ENCODE measurements at places on chromosomes 3 and 15.
A peak's percentile ranks its signal among the peaks of the same experiment; 100 is the strongest.

DNA sequence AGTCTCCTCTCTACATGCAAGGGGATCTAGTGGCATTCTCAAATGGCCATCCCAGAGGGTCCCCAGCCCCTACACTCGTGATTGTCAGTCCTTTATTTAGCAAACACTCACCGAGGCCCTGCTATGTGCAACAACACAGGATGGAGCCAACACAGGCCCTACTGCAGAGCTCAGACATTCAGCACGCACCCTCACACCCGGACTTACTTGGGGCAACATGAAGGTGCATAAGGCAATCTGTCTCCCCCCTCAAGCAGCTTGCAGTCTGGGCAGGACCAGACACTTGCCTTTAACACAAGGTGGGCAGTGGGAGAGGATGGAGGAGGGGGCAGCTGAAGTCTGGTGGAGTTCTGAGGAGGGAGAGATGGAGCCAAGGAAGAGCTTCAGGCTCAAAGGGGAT lies 258.4 kb downstream of the XXYLT1 start:
- DNase-seq = no peak

DNA sequence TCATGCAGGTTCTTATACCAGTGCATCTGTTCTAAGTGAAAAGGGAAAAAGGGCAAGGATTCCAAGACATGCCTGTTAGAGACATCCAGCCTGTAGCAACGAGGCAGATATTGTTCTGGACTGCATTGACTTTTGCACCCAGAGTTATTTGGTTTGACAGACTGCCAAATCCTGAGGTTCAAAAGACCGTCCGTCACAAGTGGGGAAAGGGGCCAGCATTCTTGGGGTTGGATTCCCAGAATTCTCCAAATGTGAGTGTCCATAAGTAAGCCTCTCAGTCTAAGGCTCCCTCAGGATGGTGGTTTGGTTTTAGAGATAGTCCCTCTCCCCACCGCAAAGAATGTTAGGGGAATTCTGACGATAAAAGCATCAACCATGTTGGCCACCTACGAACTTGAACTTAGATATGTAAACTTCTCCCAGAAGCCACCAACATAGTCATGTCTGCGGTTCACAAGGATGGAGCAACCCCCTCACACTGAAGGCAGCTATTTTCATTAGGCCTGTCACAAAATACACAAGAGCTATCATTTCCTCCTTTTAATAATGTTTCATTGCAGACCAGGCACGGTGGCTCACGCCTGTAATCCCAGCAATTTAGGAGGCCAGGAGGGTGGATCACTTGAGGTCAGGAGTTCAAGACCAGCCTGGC lies 13.6 kb upstream of the LACTB start:
- DNase-seq = no peak

- DNase-seq = peak; percentile 21
Observed at GRCh38 chr3:58117561-58118181, 93.1 kb downstream of the DNASE1L3 start.

DNA sequence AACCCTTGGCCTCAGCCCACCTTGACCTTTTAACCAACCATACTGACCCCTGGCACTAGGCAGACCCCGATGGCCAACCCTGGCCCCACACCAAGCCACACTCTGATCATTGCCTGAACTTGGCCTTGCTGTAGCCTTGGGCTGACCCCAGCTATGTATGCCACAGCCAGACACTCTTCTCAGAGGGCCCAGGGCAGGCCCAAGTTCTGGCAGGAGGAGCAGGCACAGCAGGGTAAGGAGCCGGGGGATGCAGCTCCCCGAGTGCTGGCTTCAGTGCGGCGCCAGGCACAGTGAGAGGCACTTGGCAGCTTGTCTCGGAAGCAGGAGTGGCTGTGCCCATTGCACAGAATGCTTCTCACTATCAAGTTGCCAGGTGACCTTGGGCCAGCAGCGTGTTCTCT lies 22.3 kb downstream of the PRR20G start:
- no peak for DNase-seq

DNA sequence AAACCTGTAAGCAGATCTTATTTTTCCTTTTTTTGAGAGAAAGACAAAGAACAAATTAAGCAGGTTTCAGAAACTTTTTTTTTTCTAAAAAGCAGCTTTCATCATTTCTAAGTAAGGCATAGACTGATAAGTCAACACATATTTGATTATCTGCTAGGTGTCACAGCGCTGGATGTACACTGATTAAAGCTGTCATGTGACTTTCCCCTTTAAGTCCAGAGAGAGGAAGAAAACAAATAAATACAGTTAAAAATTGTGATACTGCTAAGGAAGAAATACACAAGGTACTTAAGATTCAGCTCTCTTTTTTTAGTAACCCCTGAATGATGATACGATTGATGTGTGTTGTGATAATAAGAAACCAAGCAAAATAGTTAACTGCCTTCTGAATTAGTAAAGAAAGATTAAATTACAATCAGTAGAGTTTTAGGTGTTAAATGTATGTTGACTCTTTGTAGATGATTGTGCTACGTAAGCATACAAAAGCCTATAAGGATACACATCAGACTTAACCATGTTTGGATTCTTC lies 2.8 kb downstream of the GLCE start:
- DNase-seq = no peak

GRCh38 chr3:84573962-84574361 lies 384.8 kb upstream of the CADM2 start:
- DNase-seq = no peak

- DNase-seq = no peak
Observed at GRCh38 chr3:78972617-78973301, 795.0 kb downstream of the ROBO1 start.

DNA sequence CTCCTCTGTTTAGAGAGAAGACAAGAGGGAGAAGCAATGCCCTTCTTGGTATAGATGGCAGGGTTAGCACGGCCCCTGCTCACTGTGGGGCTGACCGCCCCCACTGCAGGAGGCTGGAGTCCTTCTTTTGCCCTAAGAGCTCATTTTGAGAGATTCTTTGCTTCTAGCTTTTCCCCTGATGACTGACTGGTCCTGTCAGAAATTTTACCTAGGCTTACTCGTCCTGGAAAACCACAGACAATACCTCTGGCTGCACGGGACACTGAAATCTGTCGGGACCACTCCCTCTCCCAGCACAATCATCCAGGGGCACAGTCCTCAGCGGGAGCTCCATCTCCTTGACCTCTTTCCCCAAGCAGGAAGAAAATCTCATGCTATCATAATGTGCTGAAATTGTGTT lies 143.0 kb upstream of the RGMA start:
- DNase-seq = no peak

DNA sequence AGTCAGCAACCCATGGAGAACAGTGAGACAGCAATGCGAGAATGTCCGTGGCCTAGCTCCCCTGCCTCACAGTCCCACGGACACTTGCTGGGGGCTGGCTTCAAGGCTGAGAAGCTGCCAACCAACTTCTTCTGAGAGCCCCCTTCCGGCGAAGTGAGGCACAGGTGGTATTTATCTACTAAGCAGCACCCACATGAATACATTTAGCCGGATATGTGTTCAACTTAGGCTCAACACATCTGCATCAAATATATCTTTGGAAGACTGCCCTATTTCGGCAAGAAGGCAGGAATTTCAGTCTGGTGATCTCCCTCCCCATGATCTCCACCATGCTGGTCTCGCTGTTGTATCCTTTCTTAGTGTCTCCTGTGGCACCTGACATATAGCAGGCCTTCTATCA lies 340.9 kb upstream of the NR2E3 start:
- no peak for DNase-seq

DNA sequence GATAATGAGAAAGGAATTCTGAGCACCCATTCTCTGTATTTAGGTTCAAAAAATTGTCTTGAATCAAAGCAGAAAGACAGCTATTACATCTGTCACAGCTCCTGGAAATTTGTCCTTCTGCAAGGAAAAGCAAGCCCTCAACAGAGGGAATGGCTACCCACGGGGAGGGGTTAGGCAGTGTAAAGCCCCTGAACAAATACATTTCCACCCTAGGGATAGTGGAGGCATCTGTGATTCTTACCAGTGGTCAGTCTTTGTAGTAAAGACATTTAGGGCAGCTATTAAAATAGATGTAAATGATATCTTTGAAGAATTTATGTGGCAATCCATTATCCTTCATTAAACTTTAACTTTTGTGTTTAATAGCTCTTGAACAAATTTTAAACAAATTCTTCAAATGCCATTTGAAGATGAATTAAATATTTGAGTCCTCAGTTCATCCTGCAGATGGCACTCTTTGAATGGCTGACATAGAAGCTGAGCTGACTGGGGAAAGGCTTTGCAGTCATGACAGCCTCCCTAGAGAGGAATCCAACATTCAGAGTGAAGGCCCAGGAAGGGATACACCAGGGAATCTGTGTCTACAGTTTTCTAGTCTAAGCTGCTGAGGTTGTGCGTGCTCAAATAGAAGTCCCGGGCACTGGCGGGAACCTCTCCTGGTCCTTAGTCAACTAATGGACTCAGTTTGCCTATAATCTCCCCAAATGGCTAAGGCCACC lies 359.7 kb upstream of the ROPN1 start:
- peak; percentile 18 for DNase-seq

GRCh38 chr3:82473864-82474541 lies 712.6 kb upstream of the GBE1 start:
- no peak for DNase-seq

GRCh38 chr3:64895991-64896895 lies 208.4 kb upstream of the ADAMTS9 start:
- DNase-seq = no peak

DNA sequence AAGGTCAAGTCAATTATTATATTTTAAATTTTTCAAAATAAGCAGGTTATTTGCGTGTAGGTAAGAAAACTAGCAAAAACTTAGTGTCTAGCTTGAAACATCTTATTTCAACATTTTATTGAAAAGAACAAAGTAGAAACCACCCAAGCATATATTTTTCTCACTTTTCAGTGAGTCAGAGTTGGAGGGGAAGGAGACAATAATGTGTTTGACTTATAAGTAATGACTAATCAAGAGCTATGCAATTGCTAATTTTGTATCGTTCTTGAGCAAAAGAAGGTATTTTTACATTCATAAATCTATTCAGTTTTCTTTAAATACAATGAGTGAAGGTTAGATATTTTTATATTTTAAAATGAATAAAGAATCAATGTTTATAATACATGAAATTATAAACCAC lies 54.4 kb upstream of the P2RY1 start:
- DNase-seq = no peak

- DNase-seq = no peak
Observed at GRCh38 chr3:112736805-112737566, 96.0 kb upstream of the CCDC80 start.

Data from substantia nigra (tissue), 51 donors.